Motor neuron (in vitro differentiated cells): ENCODE measurements at places on chromosomes 2 and 18. TPM values are rescaled to one million over a fixed set of nuclear protein-coding genes. Genes with fewer than 3 reads are reported as not detected.

Gene DCAF17
- 17.2 and 21.4 TPM in 2 replicates for total RNA-seq

Gene ALPG
- total RNA-seq, result 0.46 TPM in 1 of 2 replicates, not detected in the other

Gene GPR17
- 1.2 and 1.4 TPM in 2 replicates for total RNA-seq

Gene ABCG8
- 0.66 and 0.68 TPM in 2 replicates for total RNA-seq

Gene SIX3
- 0.47 and 0.49 TPM in 2 replicates for total RNA-seq

Gene LIMS3
- 0.49 TPM in 1 of 2 replicates, not detected in the other for total RNA-seq

Gene ASAP2
- total RNA-seq, result 19.8 and 20.7 TPM in 2 replicates

Gene ASTL
- not detected in 2 replicates for total RNA-seq

Gene HOXD11
- 0.42 and 1.4 TPM in 2 replicates for total RNA-seq

Gene SKOR2
- 0.10 and 0.47 TPM in 2 replicates for total RNA-seq

Gene DOK1
- total RNA-seq, result 1.6 and 4.3 TPM in 2 replicates

Gene CHCHD5
- total RNA-seq, result 32.6 and 38.3 TPM in 2 replicates

Gene TRIM43
- total RNA-seq, result 0.31 and 0.32 TPM in 2 replicates

Gene DSC1
- 0.08 and 0.09 TPM in 2 replicates for total RNA-seq

Gene DOCK10
- 39.6 and 56.6 TPM in 2 replicates for total RNA-seq

Gene ATP6V1C2
- 0.92 and 1.3 TPM in 2 replicates for total RNA-seq

Gene GDF7
- total RNA-seq, result 4.7 and 5.7 TPM in 2 replicates

Gene CYBRD1
- 1.8 and 1.9 TPM in 2 replicates for total RNA-seq

Gene MC2R
- 0.15 TPM in 1 of 2 replicates, not detected in the other for total RNA-seq

Gene MDH1B
- total RNA-seq, result 3.0 and 3.9 TPM in 2 replicates

Gene DQX1
- 0.14 TPM in 1 of 2 replicates, not detected in the other for total RNA-seq

Gene KCNJ3
- total RNA-seq, result 0.31 and 3.0 TPM in 2 replicates

Gene CLEC4F
- not detected in 2 replicates for total RNA-seq

Gene SERPINB3
- 0.27 TPM in 1 of 2 replicates, not detected in the other for total RNA-seq

Gene CTIF
- total RNA-seq, result 17.8 and 21.5 TPM in 2 replicates

Gene CCDC68
- 0.10 TPM in 1 of 2 replicates, not detected in the other for total RNA-seq

Gene PMS1
- 29.9 and 33.4 TPM in 2 replicates for total RNA-seq

Gene MTERF4
- total RNA-seq, result 21.2 and 21.6 TPM in 2 replicates

Gene ZNF396
- 2.6 and 3.3 TPM in 2 replicates for total RNA-seq

Gene NEURL3
- total RNA-seq, result 0.13 TPM in 1 of 2 replicates, not detected in the other

Gene ZNF532
- 28.6 and 31.0 TPM in 2 replicates for total RNA-seq

Gene WDR12
- total RNA-seq, result 22.2 and 24.0 TPM in 2 replicates

Gene NR4A2
- 0.52 and 0.86 TPM in 2 replicates for total RNA-seq

Gene MREG
- 1.1 and 1.6 TPM in 2 replicates for total RNA-seq

Gene NFU1
- total RNA-seq, result 73.3 and 73.4 TPM in 2 replicates

Gene MBOAT2
- 6.3 and 12.0 TPM in 2 replicates for total RNA-seq

Gene TUBA4B
- total RNA-seq, result not detected in 2 replicates

Gene RAB17
- total RNA-seq, result 0.33 and 0.38 TPM in 2 replicates

Gene UGT1A10
- total RNA-seq, result 0.53 and 0.70 TPM in 2 replicates
